ENCODE measurements at places on chromosomes 5 and 9.

GRCh38 chr5:95620030-95620869, at the start of gene GPR150:
TSS of gene GPR150 (plus strand) at chr5:95620087. CDS start at chr5:95620276, 189 bp downstream.
- no peak for DNase-seq

- DNase-seq: no peak
These were observed 31.2 kb upstream of the AFAP1L1 start for GRCh38 chr5:149240354-149240998.

- no peak for DNase-seq
These were observed 25.8 kb upstream of the UGT3A1 start for GRCh38 chr5:36017004-36017403.

- DNase-seq: no peak
These were observed 162.1 kb downstream of the CCDC192 start for GRCh38 chr5:127865273-127865672.

- DNase-seq: no peak
These were observed 109.1 kb downstream of the CDH10 start for GRCh38 chr5:24535646-24536045.

DNA sequence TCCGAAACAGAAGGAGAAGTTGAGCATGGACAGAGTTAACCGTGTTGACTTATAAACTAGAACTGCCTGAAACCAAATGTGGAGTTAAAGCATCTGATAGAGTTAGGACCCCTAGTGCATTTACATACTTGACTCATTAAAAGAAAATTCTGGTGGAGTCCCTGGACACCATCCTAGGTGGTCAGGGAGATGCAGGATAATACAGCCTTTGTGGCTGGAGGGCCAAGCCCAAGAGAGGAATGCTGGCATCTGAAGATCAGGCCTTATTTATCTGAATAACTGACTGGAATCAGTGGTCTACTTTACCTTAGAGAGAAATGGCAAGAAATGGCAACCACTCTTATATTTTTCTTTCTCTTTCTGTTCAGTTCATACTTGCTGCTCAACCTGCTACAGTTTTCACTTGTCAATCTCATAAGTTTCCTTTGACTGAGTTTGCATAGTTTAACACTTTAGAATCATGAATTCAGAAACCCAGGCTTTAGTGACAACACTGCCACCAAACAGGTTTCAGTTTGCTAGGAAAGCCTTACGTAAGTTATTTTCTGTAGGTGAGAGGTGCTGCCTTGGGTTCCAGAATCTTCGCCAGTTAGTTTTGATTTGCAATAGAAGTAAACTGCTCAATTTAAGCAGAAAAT, 10.2 kb downstream of the CMYA5 start:
- DNase-seq: no peak

DNA sequence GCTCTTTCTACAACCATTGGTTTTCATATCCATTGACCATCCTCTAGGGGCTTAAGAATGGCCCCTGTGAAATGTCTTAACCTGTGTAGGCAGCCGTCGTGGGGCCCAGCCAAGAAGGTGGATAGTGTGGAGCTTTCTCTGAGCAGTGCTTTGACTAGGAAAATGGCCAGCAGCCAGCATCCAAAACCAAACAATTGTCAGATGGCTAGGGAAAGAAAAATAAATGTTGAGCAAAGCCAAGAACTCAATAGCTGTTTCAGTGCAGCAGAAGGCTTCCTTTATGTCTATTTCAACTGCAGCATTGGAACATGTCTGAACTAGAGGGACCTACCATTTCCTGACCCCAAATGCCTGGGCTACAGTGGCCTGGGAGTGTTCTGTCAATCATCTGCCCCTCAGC, 374.9 kb downstream of the TLE4 start:
- no peak for DNase-seq

GRCh38 chr5:91178461-91178860, 204.7 kb downstream of the ARRDC3 start:
- no peak for DNase-seq

GRCh38 chr5:23684103-23684502, 176.7 kb downstream of the PRDM9 start:
- no peak for DNase-seq

DNA sequence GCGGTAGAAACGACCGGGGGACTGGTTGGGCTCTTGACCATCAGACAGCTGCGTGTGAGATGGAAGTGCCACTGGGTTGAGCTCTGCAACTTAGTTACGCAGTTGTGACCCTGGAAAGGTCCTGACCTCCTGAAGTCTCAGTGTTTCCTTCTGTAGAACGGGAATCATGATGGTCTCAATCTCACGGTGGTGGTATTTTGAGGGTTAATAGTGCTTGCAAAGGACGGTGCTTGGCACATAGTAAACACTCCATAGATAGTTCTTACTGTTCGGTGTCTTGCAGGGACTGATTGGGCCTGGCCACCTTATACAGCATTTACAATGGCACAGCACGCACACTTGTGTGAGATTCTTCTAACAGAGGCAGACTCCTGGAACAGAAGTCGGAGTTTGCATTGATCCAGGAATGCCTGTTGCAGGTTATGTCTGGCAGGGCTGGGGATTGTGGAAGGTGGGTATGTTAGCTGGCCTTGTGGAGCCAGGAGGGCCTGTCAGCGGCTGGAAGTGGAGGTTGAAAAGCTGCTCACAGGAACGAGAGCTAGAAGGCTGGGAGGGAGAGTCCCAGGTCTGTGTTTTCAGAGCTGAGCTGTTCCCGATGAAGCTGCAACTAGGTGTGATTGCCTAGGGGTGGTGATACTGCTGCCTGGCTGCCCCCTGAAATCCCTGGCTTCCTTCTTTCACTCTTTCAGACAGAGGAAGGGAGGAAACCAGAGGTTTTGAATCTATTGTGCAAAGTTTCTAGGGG, 962 bp upstream of the TXN start:
- no peak for DNase-seq

- DNase-seq: no peak
These were observed 136.0 kb upstream of the EFNA5 start for GRCh38 chr5:107806705-107807104.

GRCh38 chr5:179241175-179241574, 104.1 kb downstream of the ADAMTS2 start:
- no peak for DNase-seq

- DNase-seq: no peak
These were observed 7.3 kb upstream of the FOXB2 start for GRCh38 chr9:77011973-77012821.

DNA sequence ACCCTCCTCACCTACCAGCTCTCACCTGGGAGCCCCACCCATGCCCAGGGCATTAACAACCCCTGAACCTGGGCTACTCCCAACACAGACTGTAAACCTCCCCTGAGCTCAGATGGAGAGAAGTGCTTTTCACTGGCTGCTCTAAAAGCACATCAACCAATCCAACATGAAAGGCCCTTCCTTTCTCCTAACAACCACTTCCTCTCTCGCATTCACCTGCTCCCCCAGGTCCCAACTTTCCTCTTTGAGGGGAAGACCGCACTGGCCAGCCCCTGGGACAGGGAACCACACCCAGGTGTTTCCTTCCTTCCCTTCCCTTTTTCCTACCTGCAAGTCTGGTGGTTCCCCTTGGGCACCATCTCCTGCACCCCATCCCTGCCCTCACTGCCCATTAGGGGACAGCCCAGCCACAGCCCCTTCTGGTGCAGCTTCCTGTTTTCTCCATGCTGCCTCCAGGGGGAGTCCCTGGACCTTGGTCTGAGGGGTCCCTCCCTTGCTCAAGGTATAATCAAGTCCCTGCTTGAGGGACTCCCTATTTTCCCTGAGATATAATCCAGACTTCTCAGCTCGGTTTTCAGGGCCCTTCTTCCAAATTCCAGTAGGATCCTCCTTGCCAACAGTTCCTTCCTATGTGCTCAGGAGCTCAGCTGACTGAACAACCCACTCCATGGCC, 30.5 kb upstream of the DAB2IP start:
- DNase-seq: no peak

DNA sequence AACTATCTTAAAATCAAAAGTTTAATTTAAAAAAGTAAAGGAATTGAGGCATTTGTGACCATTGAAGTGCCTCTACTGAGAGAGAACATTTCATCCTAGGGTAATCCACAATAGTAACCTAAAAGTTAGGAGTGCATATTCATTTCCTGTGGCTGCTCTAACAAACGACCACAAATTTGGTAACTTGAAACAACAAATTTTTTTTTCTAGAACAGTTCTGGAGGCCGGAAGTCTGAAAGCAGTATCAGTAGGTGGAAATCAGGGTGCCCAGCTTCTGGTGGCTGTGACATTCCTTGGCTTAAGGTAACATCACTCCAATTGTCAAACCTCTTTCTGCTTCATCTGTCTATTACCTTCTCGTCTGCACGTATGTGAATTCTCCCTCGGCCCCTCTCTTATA, 67.1 kb upstream of the SSBP2 start:
- no peak for DNase-seq

- no peak for DNase-seq
These were observed 162.2 kb downstream of the OLFM1 start for GRCh38 chr9:135249711-135250110.

GRCh38 chr5:55176176-55176818, 3.3 kb upstream of the CDC20B start:
- no peak for DNase-seq

DNA sequence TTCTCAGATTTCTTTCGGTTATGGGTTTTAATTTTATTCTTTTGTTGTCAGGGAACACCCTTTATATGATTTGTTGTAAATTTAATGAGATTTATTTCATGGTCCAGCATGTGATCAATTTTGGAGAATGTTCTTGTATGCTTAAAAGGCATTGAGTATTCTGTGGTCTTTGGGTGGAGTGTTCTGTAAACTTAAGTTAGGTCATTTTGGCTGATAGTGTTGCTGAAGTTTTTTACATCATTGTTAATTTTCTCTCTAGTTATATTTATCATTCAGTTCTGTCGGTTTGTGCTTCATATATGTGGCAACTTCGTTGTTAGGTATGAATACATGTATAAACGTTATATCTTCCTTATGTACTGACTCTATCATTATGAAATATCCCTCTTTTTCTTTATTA, 55.5 kb downstream of the NIPBL start:
- no peak for DNase-seq

GRCh38 chr9:99182356-99182755, 39.4 kb downstream of the ALG2 start:
- no peak for DNase-seq

DNA sequence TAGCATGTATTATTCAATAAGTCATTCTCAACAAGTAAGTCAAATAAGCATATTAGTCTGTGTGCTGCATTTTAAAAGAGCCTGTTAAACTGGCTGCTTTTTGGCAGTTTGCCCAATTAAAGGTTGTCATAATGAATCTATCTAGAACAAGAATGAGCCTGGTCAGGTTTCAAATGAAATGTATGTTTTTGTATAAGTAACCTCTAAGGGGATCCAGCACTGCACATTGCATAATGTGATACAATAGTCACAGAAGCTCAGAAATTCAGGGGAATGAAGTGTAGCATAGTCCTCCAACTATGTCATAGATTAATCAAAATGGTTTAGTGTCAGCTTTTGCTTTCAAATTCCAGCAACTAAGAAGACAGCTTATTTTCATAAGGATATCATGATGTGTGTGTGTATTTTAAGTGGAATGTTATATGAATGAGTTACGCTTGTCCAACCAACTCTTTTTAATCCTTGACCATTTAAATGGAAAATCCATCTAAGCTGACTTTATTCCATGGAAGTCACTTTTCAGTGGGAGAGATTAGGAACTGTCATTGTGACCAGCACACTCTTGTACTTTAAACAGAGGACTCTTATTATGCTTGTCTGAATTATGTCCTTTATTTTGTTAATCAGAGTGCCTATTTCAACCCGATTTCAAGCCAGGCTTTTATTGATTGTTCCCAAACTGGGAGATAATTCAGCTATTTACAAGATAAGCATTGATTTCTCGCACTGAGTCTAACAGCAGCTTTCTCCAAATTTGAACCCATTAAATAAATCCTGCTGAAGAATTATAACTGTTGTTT, 283.9 kb upstream of the ADAMTSL1 start:
- no peak for DNase-seq

- no peak for DNase-seq
These were observed 26.0 kb upstream of the PCAT7 start for GRCh38 chr9:94528886-94529285.

GRCh38 chr9:133048595-133048994, 13.2 kb upstream of the CEL start:
- no peak for DNase-seq

- no peak for DNase-seq
These were observed 12.2 kb downstream of the GPR150 start for GRCh38 chr5:95631991-95632675.

DNA sequence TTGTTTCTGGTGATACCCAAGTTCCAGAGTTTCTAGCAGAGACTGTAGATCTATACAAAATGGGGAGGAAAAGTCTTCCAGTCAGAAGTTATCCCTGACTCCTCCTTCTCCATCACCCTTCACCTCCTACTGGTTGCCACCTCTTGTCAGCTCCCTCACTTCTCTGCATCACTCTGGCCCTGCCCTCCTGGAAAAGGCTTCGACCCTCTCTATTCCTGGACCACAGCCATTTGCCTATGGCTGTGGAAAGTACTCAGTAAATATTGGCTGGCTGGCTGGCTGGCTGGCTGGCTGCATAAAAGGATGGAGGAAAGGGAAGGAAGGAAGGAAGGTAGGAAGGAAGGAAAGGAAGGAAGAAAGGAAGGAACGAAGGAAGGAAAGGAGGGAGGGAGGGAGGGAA, 32.7 kb upstream of the ABCA1 start:
- no peak for DNase-seq

DNA sequence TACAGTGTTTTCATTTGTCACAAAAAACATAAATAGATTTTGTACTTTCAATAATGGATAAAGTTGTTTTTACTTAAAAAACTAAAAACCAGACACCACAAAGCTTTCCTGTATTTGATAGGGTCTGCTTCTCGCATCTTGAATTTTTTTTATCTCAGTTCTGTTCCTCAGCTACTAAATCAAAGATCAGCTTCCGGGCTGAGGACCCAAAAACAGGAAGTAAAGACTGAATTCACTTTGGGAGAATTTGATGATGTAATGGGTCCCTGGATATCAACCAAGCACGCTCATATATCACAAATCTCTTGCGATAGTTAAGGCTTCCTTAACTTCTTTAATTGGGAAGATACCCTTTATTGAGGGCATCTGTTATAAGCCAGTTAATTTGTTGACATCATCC, 24.1 kb downstream of the ITK start:
- no peak for DNase-seq

- DNase-seq: no peak
These were observed 36.6 kb downstream of the FAM240B start for GRCh38 chr9:38683336-38683735.

DNA sequence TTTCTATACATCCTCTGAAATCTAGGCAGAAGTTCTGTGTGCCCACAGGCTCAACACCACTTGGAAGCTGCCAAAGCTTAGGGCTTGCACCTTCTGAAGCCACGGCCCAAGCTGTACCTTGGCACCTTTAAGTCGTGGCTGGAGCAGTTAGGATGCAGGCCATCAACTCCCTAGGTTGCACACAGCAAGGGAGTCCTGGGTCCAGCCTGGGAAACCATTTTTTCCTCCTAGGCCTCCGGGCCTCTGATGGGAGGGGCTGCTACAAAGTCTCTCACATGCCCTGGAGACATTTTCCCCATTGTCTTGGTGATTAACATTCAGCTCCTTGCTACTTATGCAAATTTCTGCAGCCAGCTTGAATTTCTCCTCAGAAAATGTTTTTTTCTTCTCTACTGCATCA, 15.5 kb upstream of the PLK2 start:
- DNase-seq: no peak

GRCh38 chr9:89097219-89097618, 81.4 kb downstream of the SHC3 start:
- no peak for DNase-seq

Data from iPS DF 19.7 (cell line).